ENCODE measurements at places on chromosomes 1 and 21. TPM values are rescaled to one million over a fixed set of nuclear protein-coding genes. Genes with fewer than 3 reads are reported as not detected.

Gene MTR
- total RNA-seq: 40.5 TPM

Gene SPRR2D
- not detected for total RNA-seq

Gene LIPI
- not detected for total RNA-seq

Gene LMOD1
- under 0.01 TPM for total RNA-seq

Gene VSIG8
- not detected for total RNA-seq

Gene CCDC27
- total RNA-seq: not detected

Gene AMY1B
- not detected for total RNA-seq

Gene COL6A2
- total RNA-seq: 6.5 TPM

Gene TDRD10
- total RNA-seq: 5.2 TPM

Gene TMEM82
- not detected for total RNA-seq

Gene PGBD5
- total RNA-seq: 0.25 TPM

Gene LPAR3
- total RNA-seq: not detected

Gene TCEA3
- 1.8 TPM for total RNA-seq

Gene LENEP
- not detected for total RNA-seq

Gene AIRE
- not detected for total RNA-seq

Gene TMEM240
- total RNA-seq: 2.1 TPM

Gene LAMC2
- total RNA-seq: 71.0 TPM

Gene COL6A1
- 25.9 TPM for total RNA-seq

Gene RAP1GAP
- under 0.01 TPM for total RNA-seq

Gene KPRP
- not detected for total RNA-seq

Gene DNAJC28
- 0.97 TPM for total RNA-seq
